Endodermal cell (in vitro differentiated cells): ENCODE measurements at places on chromosomes 1 and 21. TPM values are rescaled to one million over a fixed set of nuclear protein-coding genes. Genes with fewer than 3 reads are reported as not detected.

DNA sequence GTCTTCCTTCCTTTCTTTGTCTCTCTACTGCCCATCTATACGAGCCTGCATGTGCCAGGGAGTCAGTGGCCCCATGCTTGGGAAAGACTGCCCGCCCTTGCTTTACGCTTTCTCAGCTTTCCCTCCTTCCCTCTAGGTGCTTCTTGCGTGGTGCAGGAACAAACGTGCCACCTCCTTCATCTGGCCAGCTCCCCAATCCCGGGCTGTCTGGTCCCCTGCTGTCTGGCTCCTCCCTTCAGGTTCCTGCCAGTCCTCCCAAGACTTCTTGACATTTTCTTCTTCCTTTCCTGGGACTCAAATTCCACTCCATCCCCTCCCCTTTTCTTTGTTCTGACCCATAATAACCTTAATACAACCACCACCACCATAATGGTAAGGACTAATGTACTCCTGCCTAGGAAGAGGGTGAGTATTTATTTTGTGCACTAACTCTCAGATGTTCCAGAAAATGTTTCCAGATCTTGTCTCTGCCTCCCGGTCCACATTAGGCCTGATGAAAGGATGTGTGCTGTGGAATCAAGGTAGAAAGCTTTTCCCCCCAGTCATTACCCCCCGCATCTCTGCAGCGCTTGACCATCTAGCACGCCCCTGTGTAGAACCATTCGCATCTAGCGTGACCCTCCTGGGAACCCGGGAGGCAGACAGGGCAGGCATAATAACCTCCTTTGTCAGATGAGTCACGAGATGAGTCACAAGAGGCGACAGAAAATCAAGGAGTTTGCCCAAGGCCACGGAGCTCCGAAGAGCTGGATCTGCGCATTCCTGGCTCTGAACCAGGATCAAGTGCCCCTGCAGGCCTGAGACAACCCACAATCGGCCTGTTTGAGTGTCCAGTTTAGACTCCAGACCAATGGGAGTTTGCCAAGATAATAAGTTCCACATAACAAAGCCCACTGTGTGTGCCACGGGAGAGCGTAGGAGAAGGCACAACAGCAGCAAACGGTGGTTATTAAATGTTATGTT is 60.1 kb upstream of the NEK2 start:
- H3K27ac ChIP-seq = no peak overlapping the region
- no peaks in the 10 kb centered on the region for H3K36me3 ChIP-seq
- no peak overlapping the region for H3K4me3 ChIP-seq

Gene TMEM53
- total RNA-seq = 7.6 to 10.8 TPM (median 10.1 TPM) in 3 replicates

Gene LCE2B
- not detected in 3 replicates for total RNA-seq

Gene PTGER3
- total RNA-seq = 0.13 to 0.61 TPM (median 0.38 TPM) in 3 replicates

Gene MYOC
- not detected in 3 replicates for total RNA-seq

Gene KCNN3
- 0.54 to 0.75 TPM (median 0.67 TPM) in 3 replicates for total RNA-seq
